Common myeloid progenitor, CD34-positive (primary cell): ENCODE measurements at places on chromosomes 1 and 21.

DNA sequence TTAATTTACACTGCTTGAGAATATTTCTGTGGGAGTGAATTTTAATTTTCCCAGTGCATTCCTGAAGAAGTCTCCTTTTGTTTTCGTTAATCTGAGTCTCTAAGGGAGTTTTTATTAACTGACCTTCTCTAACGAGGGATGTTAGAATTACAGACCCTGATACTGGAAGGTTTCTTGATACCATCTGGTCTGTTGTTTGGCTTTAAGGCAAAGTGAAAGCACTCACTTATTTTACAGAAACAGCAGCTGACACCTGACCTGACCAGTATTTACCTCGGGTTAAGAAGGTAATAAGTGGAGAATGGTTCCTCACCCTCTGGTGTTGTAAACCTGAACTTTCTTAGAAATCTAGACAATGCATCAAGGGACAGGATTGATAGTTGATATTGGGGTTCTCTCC, 12.4 kb downstream of the CDC14A start:
- no peak for DNase-seq

GRCh38 chr1:17093822-17094393, 25.3 kb downstream of the PADI2 start:
- no peak for DNase-seq

DNA sequence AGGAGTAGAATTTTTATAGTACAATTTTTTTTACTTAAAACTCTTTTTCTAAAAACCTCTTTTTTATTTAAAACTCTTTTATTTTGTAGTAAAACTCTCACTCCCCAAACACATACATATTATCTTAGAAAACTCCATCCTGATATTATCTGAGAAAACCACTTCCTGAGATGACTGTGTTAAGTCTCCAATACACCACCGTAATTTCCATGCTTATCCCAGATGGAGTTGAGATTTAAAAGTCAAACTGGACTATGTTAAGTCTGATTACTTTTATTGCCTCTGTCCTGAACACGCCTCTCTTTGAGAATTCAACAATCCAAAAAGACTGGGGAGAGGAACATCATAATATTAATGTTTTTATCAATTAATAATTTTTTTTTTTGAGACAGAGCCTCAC, 3.7 kb downstream of the SEC16B start:
- DNase-seq, result no peak

DNA sequence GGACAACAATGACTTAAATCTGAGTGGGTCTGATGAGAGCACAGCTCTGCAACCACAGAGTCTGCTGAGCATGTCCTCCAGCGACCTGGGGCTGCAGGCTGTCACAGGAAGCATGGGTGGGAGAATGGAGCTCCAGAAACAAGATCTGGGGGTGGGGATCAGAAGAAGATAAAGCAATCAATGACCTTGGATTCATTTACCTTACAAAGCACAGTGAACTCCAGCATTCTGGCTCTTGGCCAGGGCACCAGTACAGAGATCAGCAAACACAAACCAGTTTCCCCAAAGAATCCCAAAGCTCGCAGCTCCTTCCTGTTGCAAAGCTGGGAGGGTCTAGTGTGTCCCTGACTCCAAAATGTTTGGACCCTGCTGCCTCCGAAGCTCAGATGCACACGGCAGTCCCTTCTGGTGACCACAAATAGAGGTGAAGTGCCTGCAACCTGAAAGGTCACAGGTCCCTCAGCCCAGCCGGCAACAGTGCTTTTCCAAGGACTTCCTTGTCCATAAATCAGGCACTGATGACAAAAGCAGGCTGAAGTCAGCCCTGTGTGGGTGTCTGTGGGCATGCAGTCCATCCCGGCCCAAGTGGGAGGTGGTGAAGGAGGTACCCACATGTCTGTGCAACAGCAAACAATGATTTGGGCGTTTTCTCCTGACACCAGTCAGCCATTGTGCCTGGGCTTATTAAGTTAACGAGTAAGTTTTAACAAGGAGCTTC, 76.1 kb downstream of the SH3BGR start:
- no peak for DNase-seq

DNA sequence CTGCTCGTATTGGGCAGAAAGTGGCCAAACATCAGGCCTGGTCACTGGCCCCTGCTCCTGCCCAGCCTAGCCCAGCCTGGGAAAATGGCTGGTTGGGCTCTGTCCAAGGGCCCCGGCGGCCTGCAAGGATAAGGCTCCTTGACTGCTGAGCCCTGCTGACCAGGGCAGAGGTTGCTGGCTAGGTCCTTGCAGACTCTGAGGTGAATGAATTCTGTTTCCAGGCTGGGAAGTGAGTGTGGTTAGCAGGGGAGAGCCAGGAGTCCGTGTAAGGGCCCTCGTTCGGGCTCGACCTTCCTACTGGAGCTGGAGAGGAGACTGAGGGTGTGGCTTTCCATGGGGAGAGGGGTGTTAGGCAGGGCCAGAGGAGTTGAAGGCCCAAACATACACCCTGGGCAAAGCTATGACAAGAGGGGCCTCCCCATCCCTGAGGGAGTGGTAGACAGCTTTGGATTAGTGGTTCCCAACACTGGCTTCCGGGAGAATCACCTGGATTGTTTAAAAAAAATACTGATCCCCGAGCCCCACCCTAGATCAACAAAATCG, 20.6 kb downstream of the CSF1 start:
- no peak for DNase-seq

- peak; percentile 88 for DNase-seq
Observed at GRCh38 chr21:39004634-39005501, 178.4 kb downstream of the PSMG1 start.

DNA sequence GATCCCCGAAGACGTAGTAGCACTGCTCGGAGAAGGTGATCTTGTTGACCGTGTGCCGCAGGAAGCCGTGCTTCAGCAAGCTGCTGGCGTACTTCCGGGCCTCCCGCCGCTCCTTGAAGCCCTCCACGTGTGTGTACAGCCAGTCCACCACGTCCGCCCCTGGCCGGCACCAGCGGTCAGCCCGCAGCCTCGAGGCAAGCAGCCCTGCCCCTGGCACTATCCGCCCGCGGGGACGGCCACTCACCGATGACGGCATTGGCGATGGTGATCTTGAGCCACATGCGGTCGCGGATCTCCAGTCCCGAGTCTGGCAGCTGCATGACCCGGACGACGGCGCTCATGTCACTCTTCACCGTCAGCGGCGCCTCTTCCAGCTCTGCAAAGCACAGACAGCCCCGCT, 7.2 kb downstream of the TAS1R3 start:
- DNase-seq, result no peak

- no peak for DNase-seq
Observed at GRCh38 chr1:236979149-236979900, 24.9 kb downstream of the MT1HL1 start.

- no peak for DNase-seq
Observed at GRCh38 chr1:81832573-81832972, 31.8 kb downstream of the ADGRL2 start.

- DNase-seq, result no peak
Observed at GRCh38 chr1:49252917-49253316, 476.2 kb upstream of the BEND5 start.

DNA sequence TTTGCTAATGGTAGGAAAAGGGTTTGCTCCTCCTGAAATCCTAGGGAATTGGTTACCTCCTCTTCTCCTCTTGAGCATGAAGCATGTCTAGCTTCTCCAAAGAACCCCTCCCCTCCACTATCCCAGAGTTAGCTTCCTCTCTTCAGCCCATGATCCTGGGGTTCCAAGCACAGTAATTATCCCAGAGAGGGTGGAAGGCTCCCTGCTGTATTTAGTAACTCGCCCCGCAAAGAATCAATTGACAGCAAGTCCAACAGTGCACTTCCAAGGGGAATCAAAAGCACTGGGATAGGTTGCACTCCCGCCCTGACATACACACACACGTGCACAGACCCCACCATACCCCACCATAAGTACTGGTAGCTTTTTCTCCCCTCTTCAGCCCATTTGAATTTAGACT, 3.1 kb downstream of the S100A8 start:
- no peak for DNase-seq

GRCh38 chr1:110605446-110605845, 712 bp downstream of the KCNA2 start:
- DNase-seq, result no peak

GRCh38 chr1:100624886-100625610, 87.1 kb downstream of the GPR88 start:
- DNase-seq, result no peak

- DNase-seq, result no peak
Observed at GRCh38 chr1:94578856-94579255, 37.3 kb upstream of the F3 start.

DNA sequence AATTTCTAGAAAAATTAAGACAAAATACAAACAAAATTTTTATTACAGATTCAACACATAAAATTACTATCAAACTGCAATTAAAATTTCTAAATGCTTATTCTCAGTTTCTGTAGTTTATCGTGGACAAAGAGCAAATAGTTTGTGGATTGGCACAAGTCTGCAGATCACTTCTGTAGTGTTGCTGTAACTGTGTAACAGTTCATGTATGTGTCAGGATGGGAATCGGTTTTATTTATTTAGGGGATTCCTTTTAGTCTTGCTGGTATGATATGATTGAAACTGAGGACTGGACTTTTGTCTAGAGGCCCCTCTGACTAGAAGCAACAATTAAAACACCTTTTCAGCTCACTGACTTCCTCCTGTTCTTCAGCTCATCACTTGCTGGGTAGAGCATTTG, 60.8 kb downstream of the LRIG2 start:
- no peak for DNase-seq

GRCh38 chr1:243543501-243543900, 287.7 kb downstream of the SDCCAG8 start:
- no peak for DNase-seq

- no peak for DNase-seq
Observed at GRCh38 chr1:241749041-241749944, 97.2 kb downstream of the WDR64 start.

DNA sequence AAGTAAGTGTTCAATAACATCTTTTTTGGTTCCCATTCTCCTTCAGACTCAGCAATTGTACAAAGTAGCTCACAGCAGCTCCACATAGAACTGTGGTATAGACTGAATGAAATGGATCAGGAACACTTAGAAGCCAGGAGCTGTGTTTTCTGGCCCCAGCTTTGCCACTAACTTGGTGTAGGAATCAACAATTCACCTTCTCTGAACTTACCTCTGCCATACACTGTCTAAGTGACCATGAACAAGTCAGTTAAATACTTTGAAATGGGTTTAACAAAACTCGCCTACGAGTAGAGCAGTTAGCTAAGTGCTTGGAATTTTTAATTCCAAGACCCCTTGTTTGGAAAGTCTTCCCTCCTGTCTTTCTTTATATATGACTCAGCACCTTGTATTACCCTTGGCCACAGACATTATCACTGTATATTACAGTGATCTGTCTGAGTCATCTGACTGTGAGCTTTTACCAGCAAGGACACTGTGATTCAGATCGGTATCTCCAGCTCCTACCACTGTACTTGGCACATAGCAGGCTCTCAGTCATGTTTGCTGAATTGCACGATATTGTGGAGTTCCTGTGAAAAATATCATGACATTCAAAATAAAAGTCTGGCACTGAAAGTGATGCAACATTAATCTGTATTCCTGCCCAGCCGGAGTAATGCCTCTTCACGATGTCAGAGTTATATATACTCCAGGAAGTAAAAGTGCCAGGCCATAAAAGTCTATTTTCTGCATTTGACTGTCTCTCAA, 101.7 kb upstream of the BEND5 start:
- DNase-seq, result peak; percentile 4

DNA sequence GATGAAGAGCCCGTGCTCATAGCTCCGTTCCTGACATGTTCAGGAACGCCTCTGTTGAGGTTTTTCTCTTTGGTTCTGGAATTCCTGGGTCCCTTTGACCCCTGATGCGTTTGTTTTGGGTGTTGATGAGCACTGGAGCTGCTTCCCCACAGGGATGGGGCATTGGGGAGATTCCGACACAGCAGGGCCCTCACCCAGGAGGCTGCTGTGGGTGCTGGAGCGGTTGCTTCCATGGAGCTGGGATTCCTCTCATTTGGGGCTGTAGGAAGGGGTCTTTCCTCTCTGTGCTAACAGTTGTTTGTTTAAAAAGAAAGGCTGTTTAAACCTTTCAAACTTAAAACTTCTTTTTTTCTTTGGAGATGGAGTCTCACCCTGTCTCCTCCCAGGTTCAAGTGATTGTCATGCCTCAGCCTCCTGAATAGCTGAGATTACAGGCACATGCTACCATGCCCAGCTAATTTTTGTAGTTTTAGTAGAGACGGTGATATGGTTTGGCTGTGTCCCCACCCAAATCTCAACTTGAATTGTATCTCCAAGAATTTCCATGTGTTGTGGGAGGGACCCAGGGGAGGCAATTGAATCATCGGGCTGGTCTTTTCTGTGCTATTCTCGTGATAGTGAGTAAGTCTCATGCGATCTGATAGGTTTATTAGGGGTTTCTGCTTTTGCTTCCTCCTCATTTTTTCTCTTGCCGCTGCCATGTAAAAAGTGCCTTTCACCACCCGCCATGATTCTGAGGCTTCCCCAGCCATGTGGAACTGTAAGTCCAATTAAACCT, 48.9 kb downstream of the SKI start:
- DNase-seq, result no peak

- no peak for DNase-seq
Observed at GRCh38 chr1:176775996-176776395, 313.0 kb downstream of the PAPPA2 start.

- no peak for DNase-seq
Observed at GRCh38 chr1:177567393-177567792, 396.6 kb downstream of the BRINP2 start.

GRCh38 chr1:68103884-68104554, 53.6 kb upstream of the DIRAS3 start:
- DNase-seq, result no peak

GRCh38 chr1:180643693-180644092, 11.9 kb downstream of the XPR1 start:
- no peak for DNase-seq

DNA sequence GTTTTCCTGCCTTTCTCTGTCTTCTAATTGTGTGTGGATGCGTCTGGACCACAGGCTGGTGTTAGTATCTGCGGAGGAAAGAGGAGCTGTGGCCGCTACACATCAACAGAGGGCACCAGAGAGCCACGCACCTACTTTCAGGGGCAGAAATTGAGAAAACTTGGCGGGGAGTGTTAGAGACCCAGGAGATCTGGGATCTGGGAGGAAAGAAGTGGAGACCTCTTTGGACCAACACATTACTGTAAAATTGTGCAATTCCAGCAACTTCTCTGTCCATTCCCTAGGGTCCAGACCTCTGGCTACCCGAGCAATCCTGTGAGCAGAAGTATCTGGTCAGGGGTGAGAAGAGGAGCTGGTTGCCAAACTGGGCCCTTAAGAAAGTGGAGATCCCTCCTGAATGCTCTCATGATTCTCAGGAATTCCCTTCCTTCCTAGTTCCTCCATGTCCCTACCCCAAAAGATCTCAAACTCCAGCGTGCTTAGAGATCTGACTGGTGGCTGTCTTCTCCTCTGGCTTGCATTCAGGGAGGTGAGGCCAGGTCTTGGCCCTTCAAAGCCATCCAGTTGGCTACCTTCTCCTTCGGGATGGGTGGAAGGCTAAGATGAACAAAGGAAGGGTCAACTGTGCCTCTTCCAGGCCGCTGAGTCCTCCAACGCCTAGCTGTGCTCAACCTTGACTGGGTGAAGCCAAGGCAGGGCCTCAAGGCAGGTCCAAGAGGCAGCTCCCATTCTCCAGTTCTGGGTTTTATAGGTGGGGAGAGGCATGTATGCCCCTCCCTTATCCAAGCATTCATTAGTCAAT, 1.2 kb upstream of the KIRREL1 start:
- peak; percentile 64 for DNase-seq

GRCh38 chr1:1223891-1224290, 7.9 kb downstream of the SDF4 start:
- no peak for DNase-seq

- DNase-seq, result no peak
Observed at GRCh38 chr1:61607448-61607847, 117.5 kb downstream of the TM2D1 start.
